ENCODE measurements at places on chromosomes 1 and 21.

GRCh38 chr1:116503546-116504307 is 67.1 kb downstream of the CD58 start:
- no peak for DNase-seq

DNA sequence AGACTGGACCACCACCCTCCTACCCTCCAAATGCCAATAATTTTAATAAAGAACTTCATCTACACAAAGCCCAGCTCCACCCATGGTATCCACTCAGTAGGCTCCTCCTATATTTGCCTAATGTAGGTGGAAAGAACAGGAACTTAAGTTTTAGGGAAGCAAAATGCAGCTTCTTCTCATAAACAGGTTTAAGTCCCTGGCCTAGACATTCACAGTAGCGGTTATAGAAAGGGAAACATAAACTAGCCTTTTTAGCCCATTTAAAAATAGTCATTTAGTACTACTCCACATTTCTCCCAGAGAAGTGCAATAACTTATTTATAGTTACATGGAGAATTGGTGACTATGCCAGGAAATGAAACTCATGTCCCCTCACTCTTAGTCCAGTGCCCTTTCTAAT is 56.6 kb upstream of the CPLANE2 start:
- DNase-seq, result no peak

- no peak for DNase-seq
Measured at GRCh38 chr1:170686291-170686690, 22.4 kb downstream of the PRRX1 start.

DNA sequence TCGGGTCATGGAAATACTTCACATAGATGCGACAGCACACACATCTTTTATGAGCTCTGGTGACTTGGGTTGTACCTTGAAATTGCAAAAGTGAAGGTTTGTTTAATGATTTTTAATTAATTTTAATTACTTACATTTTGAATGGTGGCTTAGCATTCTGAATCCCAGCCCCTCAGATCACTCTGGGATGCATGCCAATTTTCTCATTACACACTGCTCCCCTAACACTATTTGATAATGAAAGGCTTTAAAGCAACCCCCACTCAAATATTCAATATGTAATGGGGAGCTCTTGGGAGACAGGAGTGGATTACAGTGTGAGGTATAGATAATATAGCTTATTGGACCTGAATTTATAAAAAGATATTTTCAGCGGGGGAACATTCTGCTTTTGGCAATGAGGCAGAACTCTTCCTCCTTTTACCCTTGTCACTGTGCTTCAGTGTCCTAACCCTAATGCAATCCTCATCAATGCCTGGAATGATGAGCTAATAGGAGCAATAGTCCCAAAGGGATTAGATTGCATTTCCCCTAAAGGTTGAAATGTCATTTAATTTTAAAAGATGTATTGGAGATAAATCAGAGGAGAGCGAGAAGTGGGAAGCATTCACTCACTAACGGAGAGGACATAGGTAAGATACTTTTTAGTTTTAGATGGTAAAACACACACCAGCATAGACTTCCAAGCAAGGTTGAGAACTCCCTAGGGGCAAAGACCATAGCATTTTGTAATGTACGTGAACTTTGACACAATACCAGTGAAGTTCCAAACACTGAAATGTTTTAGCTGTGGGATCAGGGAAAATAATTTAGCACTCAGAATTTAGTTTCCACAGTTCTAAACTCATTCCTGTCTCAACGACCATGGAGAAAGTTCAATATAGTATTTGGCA is 384.1 kb upstream of the PLXNA2 start:
- DNase-seq, result no peak

DNA sequence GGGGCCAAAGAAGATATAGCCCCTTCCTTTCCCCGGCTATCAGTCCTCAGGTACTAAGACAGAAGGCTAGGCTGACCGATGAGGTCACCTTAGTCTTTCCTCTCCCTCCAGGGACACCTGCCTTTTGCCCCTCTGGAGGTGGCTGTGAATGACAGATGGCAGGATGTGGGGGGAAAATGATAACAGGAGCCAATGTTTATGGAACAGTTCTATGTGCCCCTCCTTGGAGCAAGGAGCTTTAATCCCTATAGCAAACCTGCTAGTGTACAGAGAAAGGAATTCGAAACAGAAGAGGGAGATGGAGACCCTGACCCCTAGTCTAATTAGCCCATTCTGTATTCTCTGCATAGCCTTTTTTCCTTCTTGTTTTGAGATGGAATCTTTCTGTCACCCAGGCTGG is 28.1 kb downstream of the SERINC2 start:
- DNase-seq, result no peak
